Jurkat, Clone E6-1 (cell line): ENCODE measurements at places on chromosomes 16 and 17.

- DNase-seq = no peak
These were observed 633 bp downstream of the CDR2 start for GRCh38 chr16:22373662-22374310.

DNA sequence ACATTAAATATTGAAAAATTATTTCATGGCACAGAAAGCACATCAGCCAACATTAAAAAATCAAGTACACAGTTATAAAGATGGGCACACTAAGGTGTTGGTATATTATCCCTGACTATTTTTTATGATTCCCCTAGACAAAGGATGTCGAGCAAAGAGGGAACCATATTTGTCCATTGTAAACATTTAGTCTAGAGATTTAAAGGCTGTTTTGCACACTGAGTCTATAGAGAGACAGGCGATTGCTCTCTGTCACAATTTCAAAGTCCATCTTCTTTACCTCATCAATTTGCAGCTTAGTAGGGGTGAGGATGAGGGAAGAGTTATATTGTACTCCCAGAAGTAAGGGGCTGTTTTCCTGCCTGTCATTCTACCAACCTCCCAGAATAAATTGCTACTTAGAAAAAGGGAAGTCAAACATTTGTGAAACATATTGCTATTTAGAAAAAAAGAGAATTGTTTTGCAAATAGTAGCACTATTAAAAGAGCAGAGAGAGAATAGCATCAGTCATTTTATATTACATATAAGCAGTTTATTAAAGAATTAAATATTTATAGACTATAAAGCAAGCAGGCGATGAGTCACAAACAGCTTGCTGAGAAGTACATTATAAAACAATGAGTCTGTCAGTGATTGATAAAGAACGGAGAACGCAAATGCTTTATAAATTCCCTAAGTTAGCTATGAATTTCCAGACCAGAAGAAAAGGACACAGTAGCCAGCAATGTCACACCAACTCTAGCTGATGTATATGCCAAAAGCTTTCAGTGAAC is 270.6 kb upstream of the PMFBP1 start:
- no peak for DNase-seq

- DNase-seq = peak; percentile 58
These were observed at the start of gene TRAP1 for GRCh38 chr16:3717235-3718018. TRAP1 (minus strand) TSS chr16:3717524; CDS start chr16:3717508, 16 bp downstream.

GRCh38 chr16:48576927-48577326 is 33.1 kb downstream of the N4BP1 start:
- no peak for DNase-seq

- no peak for DNase-seq
These were observed 503.5 kb downstream of the HS3ST4 start for GRCh38 chr16:26195225-26195624.

DNA sequence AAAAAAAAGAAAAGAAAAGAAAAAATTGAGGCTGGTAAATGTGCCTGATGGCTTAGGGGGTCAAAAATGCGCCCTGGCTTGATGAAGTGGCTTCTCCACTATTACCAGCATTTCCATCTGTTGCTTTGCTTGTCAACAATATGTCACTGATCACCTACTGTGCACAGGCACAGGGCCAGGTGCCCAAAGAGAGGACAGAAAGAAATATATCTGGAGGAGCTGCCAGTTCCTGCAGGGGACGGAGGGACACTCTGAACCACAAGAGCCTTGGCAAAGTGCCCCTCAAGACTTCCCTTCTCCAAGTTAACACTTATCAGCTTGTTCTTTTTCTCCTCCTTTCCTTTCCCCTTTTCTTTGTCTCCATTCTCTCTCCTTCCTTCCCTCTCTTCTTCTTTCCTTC is 34.7 kb downstream of the GINS3 start:
- DNase-seq = no peak
